LHCN-M2 (cell line): ENCODE measurements at places on chromosomes 1 and 21.

DNA sequence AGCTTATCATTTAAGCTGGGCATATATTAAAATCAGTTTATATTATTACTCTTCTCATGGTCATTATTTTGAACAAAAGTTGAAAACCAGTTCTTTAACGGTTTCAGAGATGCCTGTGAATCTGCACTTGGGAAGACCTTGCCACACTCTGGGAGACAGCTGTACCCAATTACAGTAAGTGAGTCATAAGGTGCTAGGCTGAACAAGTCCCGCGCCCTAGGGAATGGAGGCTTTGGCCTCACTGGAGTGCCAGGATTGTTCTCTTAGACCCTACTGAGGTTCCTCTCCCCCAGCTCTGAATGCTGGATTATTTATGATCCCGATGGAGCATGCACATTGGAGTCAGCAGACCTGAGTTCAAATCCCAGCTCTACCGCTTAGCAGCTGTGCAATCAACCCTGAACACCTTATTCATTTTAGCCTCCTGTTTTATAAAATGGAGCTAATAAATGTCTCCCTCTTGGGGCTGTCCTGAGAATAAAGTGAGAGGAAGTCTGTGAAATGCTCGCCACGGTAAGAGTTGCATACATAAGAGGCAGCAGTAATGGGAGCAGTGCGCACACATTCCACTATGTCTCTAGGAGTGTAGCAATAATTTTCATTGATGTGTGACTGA lies 266.2 kb downstream of the FOXD2 start:
- DNase-seq: peak; percentile 57

DNA sequence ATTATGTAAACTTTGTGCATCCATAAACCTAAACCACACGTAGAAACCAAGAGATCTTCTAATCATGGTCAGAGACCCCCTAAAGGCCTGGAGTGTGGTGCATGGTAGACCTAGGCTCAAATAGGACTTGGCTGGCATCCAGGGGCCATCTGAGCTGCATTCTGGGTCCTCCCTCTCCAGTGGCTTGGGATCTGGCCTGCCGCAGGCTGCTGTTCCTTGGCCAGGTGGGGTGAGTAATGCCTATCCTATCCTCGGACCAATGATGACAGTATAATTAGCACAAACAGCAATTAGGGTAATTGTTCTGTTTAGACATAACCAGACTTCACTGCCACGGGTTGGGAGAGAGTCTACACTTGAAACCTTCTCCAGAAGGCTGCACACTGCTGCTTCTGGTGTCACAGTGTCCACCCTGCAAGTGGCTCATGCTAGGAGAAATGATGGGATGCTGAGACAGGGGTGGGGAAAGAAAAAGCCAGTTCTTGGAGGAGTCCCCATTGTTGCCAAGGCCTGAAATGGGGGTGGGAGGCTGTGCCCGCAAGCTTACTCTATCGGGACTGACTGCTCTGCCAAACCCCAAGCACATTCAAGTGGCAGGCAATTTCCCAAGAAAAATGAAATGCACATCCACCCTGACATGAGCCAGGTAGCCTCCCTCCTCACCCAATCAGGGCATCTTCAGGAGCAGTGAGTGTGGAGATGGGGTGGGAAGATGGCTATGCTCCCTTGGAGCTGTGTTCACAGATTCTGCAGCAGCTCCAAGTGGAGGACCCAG lies 12.5 kb upstream of the PKP1 start:
- no peak for DNase-seq

GRCh38 chr21:44461464-44462001 lies 6.2 kb downstream of the LRRC3 start:
- no peak for DNase-seq

DNA sequence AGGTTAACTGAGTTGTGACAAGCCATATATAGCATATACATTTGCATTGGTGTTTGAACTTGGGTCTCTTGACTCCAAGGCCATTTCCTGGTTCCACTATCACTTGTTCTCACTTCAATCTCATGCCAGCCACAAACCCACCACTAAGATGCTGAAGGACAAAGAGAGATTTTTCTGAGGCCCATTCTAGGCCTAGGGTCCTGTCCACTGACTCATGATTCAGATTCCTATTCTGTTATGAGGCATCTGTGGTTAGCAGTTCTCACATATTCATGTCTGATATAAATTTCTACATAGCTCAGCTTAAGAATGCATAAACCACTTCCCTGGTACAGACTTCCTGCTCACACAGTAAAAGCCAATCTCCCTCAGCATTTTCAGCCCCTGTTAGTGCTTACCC lies 326.1 kb upstream of the BEND5 start:
- peak; percentile 75 for DNase-seq

DNA sequence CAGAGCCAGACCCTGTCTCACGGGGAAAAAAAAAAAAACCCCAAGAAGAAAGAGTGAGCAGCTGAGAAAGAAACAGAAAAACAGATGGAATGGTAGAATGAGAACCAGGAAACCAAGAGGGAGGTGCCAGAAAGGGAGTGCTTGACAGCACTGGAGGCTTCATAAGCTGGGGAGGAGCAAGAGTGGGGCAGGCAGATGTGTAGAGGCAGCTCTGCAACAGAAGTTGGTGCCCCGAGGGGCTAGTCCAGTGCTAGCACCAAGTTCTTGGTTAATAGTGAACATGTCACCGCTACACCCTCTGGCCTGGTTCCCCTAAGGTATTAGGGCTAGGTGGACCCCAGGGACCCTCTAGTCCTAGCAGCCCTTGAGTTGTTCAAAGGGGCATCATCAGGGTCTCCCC lies 98.0 kb downstream of the TGFBR3 start:
- DNase-seq: no peak

DNA sequence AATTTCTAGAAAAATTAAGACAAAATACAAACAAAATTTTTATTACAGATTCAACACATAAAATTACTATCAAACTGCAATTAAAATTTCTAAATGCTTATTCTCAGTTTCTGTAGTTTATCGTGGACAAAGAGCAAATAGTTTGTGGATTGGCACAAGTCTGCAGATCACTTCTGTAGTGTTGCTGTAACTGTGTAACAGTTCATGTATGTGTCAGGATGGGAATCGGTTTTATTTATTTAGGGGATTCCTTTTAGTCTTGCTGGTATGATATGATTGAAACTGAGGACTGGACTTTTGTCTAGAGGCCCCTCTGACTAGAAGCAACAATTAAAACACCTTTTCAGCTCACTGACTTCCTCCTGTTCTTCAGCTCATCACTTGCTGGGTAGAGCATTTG lies 60.8 kb downstream of the LRIG2 start:
- no peak for DNase-seq

- DNase-seq: no peak
Observed at GRCh38 chr1:157183870-157184269, 45.7 kb upstream of the ETV3 start.

- DNase-seq: no peak
Observed at GRCh38 chr1:203180611-203181330, 5.1 kb upstream of the MYBPH start.

DNA sequence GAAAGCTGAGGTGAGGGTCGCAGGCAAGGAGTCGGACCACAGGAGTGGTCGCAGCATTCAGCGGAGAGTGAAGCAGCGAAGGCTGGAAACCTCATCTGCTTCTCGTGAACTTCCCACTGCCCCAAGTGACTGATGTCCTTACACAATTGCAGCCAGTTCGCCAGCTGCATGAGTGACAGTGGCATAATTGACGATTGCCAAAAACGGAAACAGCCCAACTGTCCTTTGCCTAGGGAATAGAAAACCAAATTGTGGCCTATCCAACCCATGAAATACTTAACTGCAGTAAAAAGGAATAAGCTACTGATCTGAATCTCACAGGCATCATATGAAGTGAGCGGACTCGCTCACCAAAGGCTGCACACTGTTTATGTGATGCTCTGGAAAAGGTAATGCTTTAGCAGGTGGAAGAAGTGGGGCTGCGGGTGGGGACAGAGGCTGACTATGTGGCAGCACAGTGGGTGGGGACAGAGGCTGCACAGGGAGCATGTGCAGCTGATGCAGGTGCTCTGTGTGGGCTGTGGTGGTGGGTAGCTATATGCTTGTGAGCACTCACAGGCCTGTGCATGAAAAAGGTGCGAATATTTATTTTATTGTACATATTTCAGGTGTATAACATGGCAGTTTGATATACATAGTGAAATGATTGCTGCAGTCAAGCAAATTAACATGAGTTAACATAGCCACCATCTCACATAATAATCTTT lies 4.2 kb upstream of the NLRP3 start:
- no peak for DNase-seq

GRCh38 chr21:41373253-41373652 lies 11.4 kb downstream of the MX2 start:
- no peak for DNase-seq

DNA sequence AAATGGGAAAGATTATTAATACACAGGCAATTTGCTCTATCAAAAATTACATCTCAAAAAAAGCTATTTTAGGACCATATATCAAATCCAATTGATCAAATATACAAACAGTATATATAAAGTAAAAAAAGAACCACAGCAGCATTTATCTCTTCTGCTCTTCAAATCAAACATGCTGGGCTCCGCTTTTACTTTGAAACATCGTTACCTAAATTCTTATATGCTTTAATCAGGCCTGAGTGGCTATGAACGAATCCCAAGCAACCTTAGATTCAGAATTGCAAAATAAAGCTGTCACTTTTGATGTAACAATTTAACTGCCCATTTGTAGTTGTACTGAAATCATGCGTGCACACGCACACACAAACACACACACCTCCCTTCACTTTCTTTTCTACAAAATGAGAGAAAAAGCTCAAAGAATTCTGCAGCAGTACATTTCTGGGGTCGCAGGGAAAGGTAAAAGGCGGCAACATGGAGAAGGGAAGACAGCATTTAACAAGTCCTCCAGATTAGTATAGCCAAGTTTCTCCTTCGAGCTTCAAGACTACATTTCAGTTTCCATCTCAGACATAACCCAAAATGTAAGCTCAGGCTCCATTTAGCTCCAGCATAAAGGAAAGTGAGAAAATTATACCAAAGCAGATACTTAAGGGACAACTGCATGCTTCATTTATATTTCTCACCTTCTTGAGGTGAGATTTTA lies 92.2 kb upstream of the TTC39A start:
- DNase-seq: no peak

DNA sequence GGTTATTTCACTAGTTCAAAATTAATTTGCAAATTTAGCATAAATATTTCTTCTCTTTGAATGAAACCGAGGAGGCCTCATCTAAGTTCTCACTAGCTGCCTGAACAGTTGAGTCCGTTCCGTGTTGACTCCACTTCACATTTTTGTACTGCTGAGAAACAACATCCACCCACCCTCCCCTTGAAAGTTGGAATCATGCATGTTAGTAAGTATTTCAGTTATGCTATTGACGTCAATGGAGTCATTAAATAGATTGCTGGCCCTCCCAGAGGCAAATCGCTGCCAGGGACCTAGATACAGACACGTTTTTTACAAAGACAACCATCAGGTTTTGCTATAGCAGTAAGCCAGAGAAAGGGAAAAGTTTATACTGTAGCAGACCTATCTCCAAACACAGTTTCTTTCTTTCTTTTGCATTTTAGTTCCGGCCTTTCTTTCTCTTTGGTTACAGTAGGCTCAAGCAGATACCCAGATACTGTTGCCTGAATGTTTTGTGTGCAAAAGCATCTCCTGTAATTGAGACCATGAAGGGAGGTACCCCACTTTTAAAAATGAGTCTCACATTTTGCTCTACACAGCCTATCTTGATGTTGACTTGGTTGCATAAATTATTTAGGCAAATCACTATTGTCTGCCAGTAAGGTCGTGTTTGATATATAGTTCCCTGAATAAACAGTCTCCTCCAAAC lies 262.6 kb upstream of the SGIP1 start:
- peak; percentile 95 for DNase-seq

DNA sequence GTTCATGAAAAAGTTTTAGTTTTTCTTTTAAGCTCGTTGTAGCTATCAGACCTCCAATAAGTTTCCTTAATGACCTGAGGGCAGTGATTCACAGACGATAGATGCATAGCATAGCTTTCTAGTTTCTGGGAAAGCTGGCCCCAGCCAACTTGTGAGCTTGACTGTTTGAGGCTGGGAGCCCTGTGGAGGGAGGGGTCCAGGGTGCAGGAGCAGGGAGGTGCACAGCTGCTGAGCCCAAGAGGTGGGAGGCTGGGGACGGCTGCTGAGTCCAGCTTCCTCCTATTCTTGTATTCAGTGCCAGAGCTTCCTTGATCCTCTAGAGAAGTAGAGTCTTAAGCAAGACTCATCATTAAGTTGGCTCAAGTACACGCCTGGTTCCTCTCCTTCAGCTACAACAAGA lies 11.0 kb upstream of the AVPR1B start:
- no peak for DNase-seq

GRCh38 chr1:13922466-13923110 lies 222.6 kb downstream of the PRDM2 start:
- no peak for DNase-seq

- no peak for DNase-seq
Observed at GRCh38 chr1:1907098-1907736, 7.8 kb upstream of the CALML6 start.

GRCh38 chr1:244388961-244389360 lies 62.7 kb downstream of the ADSS2 start:
- peak; percentile 16 for DNase-seq

DNA sequence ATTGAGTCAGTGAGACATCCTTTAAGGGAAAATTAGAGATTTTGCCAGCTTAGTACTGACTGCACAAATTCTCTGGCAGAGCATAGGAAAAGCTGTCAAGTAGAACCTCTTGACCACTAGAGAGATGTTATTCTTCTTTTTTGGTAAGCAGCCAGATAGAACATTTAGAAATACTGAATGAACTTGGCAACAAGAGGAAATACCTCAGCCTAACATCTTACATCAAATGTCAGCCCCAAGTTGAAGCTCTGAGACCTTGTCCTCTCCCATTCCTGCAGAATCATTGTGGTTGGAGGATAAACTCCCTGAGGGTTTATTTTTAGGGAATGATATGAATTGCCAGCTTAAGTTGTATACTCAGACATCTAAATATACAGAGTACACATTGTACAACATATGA lies 53.5 kb downstream of the MIGA1 start:
- DNase-seq: peak; percentile 96

DNA sequence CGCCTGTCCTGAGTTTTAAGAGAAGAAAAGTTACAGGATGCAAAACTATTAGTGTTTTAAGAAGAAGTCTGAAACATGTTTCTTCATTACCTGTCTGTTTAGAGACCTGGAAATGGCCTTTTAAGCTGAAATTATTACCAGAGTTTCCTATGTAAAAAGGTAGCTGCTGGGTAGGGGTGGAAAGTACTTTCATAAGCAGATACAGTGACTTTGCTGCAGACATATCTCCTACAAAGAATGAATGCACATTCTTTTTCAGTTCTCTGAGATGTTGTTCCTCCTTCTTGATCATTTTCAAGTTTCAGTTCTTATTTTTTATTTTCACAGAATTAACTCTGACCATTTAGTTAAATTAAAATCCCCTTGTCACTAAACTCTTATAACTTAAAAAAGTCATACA lies 1329.6 kb downstream of the KCNT2 start:
- DNase-seq: no peak

DNA sequence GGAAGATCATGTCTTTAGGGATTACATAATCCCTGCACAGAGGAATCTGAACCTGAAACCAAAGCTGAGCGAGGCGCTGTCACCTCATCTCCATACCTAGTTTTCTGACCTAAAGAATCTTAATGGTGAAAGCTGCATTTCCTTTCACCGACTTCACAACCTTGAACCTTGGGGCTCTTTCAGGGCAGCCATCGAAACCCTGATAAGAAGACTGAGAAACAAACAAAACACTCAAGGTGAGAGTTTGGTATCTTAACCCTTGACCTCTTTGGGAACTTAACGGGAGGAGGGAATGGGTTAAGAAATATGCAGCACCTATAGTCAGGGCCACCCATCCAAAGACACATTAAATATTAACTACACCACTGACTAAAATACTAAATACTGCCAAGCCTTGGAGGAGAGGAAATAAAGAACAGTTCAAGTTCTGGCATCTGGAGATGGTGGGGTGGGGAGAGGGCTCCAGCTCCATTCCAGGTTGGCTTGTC lies 2.0 kb downstream of the C1orf116 start:
- no peak for DNase-seq

GRCh38 chr1:77797991-77798390 lies 18.5 kb downstream of the MIGA1 start:
- DNase-seq: no peak
